ENCODE measurements at places on chromosomes 13 and 19. TPM values are rescaled to one million over a fixed set of nuclear protein-coding genes. Genes with fewer than 3 reads are reported as not detected.

Gene PRTN3
- total RNA-seq: not detected

Gene PTGIR
- 20.0 TPM for total RNA-seq

Gene DPF1
- total RNA-seq: 1.0 TPM

Gene TRPC4
- total RNA-seq: 32.5 TPM

Gene TEX29
- 0.26 TPM for total RNA-seq

Gene SHKBP1
- total RNA-seq: 31.1 TPM

Gene IL4I1
- total RNA-seq: 0.23 TPM

Gene MCF2L
- total RNA-seq: 0.36 TPM

Gene RNF17
- 0.98 TPM for total RNA-seq

Gene THSD8
- total RNA-seq: 0.13 TPM

Gene ATP11A
- total RNA-seq: 13.6 TPM

Gene PLK5
- not detected for total RNA-seq

Gene PABPC3
- 0.10 TPM for total RNA-seq

Gene SBK3
- 0.07 TPM for total RNA-seq
